ENCODE measurements at places on chromosomes 2 and 18. TPM values are rescaled to one million over a fixed set of nuclear protein-coding genes. Genes with fewer than 3 reads are reported as not detected.

DNA sequence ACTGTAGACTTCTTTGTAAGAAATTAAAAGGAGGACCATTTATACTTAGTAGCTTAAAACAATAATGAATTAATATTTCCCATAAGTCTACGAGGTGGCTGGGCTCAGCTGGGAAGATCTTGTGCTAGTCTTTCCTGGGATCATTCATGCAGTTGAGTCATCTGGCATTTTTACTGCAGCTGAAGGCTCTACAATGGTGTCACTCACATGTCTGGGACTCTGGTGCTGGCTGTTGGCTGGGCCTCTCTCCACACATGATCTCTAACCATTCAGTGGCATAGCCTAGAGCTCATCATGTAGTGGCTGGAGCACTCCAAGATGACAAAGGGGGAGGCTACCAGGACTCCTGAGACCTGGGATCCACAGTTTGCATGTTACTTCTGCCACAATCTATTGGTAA, 35.5 kb downstream of the CLASP1 start:
- no peaks in the 10 kb centered on the region for H3K36me3 ChIP-seq
- no peaks in the 10 kb centered on the region for H3K4me1 ChIP-seq
- no peak for DNase-seq
- H3K27ac ChIP-seq = no peak overlapping the region

DNA sequence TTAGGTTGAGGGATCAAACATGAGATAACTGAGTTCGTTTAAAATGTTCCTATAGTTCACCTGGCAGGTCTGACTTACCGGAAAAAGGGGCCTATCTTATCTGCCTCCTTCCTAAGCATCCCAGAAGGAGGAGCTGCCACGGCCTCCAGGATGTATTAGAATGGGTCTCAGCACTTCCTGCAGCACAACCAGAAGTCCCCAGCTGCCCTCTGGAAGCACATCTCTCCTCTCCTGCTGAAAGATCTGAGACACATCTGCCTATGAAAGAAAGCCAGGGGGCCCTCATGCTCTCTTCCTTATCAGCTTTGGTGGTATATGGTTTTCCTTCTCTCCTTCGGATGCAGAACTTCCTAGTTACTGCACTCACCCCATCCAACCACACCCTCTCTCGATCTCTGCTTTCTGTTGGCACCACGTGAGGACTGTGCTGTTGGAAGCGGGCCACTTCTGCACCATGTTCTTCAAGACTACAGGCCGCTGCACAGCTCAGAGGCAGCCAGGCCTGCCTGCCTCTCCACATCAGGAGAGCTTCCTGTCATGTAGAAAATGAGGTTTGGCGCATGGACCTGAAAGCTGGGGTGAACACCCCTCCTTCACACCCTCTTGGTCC, 6.5 kb downstream of the IGFBP5 start:
- DNase-seq = no peak
- H3K27ac ChIP-seq = no peak overlapping the region
- H3K4me3 ChIP-seq = no peak overlapping the region
- no peaks in the 10 kb centered on the region for H3K36me3 ChIP-seq
- H3K27me3 ChIP-seq = peaks cover 26% of the 10 kb centered on the region

DNA sequence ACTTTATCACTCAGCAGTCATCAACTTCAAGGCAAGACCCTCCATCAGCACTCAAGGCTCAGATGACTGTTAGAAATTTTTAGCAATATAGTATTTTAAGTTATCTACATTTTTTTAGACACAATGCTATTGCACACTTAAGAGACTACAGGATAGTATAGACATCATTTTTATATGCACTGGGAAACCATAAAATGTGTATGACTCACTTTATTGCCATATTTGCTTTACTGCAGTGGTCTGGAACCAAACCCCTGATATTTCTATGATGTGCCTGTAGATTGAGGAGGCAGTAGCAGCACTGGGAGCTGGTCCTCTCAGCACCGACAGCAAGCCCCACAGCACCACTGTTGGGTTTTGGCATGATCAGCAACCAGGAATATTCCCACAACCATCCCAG, 264.8 kb upstream of the HNRNPA3 start:
- DNase-seq = no peak
- H3K4me1 ChIP-seq = no peaks in the 10 kb centered on the region
- H3K27me3 ChIP-seq = no peaks in the 10 kb centered on the region
- H3K4me3 ChIP-seq = no peak overlapping the region

GRCh38 chr18:78699499-78699898, 280.1 kb upstream of the SALL3 start:
- no peaks in the 10 kb centered on the region for H3K27me3 ChIP-seq
- no peaks in the 10 kb centered on the region for H3K4me1 ChIP-seq
- H3K36me3 ChIP-seq = no peaks in the 10 kb centered on the region
- DNase-seq = no peak
- no peak overlapping the region for H3K4me3 ChIP-seq

DNA sequence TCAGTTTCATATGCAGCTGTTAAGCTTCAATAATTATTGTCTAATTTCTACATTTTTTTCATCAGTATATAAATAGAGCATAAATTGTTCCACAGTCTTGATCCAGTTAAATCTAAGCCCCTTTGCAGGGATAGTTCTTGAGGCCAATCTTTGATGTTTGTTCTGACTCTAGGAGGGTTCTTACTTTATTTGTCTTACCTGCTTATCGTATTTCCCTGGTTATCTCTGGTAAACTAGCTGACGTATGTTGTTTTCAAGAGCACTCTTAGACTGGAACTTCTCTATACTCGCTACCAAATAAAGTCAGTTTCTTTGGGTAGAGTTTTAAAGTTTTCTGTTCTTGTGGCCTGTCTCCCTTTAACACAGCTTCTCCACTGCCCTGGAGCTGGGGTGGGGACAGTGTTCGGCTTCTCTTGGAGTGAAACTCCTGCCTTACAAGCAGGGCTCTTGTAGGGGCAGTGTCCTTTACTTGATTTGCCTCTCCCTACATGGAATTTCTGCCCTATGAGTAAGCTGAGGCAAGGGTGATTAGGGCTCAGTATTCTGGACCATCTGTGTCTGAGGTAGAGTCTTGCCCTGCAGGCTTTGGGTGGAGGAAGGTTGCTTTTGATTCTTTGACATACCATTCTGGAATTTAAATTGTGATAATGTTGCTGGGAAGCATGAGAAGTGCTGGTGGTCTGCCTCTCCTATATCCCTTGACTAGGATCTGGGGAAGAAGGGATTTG, 90.3 kb downstream of the PTPN4 start:
- H3K27me3 ChIP-seq = no peaks in the 10 kb centered on the region
- no peak overlapping the region for H3K4me3 ChIP-seq
- H3K27ac ChIP-seq = no peak overlapping the region
- no peaks in the 10 kb centered on the region for H3K4me1 ChIP-seq
- no peak for DNase-seq

DNA sequence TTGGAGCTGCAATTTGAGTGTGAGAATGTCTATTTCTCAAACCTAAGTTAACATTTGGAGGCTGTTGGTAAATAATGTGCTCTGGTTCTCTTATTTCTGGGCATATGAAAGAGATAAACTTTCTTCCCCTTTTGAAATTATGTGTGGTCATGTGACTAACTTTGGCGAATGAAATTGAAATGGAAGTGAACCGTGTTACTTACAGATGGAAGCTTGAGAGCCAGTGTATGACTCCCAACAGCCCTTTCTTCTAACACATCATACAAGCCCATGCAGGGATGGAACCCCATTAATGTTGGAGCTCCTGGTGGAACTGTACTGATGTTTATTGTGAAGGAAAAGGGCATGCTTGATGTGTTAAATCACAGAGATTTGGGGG, 725.8 kb downstream of the TSN start:
- no peak for DNase-seq
- H3K4me3 ChIP-seq = no peak overlapping the region
- H3K27me3 ChIP-seq = no peaks in the 10 kb centered on the region
- H3K36me3 ChIP-seq = no peaks in the 10 kb centered on the region
- no peak overlapping the region for H3K27ac ChIP-seq

Gene MYCN
- 1.7 TPM for total RNA-seq

Gene RTP5
- not detected for total RNA-seq

Gene DCAF17
- total RNA-seq = 10.2 TPM

Gene RGPD3
- total RNA-seq = 0.11 TPM

Gene TRIP12
- 209 TPM for total RNA-seq

Gene SIX3
- total RNA-seq = not detected
